ENCODE measurements at places on chromosomes 2 and 18.

DNA sequence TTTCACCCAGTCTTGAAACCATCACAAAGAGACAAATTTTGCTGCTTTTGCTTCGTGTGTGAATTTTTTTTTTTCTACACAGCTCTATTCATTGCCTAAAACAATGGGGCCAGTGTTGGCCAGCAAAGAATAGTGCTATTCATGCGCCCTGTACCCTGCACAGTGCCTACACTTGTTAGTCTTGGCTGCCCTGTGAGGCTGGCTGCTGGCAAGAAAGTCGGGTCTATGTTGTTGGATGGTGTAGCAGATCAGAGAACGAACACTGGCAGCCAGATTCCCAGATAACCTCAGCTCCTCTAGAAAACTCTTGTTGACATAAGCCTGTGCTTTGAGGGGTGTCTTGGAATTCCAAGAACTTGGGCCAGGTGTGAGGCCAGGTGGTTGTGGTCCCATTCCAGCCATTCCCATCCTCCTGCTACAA lies 455.7 kb upstream of the TCF4 start:
- no peaks in the 10 kb centered on the region for H3K27me3 ChIP-seq
- H3K27ac ChIP-seq: no peak overlapping the region
- H3K4me1 ChIP-seq: no peaks in the 10 kb centered on the region
- H3K4me3 ChIP-seq: no peak overlapping the region
- no peak for DNase-seq

DNA sequence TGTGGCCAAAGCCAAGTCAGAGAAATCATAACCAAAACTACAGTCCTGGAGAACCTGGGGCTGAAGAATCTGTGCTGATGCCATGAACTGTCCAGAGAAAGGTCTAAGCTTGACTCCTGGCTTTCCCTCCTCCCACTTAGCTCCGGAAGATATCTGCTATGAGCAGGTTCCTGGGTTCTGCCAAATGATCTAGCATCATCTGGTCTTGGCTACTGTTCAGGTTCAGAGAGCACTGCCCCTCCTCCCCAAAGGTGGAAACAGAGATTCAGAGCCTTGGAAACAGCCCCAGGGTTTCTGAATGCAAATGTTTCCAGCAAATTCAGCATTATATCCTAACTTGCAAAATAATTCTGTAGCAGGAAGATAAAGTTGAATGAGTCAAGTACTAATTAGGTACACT lies 219.2 kb upstream of the SP5 start:
- no peaks in the 10 kb centered on the region for H3K36me3 ChIP-seq
- no peak overlapping the region for H3K4me3 ChIP-seq
- no peak for DNase-seq
- no peaks in the 10 kb centered on the region for H3K27me3 ChIP-seq
- peaks cover 6% of the 10 kb centered on the region for H3K4me1 ChIP-seq

DNA sequence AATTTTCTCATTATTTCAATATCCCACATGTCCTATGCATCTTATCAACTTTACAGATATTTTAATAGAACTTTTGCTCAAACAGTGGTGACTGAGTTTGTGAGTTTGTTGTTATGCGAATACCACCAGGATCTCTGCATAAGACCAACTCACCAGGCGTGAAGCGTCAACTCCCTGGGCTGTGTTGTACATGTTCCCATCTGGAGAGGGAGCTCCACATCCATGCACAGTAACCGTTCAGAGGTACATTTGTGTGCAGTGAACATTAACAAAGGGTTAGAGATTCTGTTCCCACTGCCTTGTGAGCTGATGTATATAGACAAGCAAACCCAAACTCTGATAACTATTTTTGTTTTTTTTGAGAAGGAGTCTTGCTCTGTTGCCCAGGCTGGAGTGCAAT lies 188.7 kb downstream of the MYT1L start:
- H3K27me3 ChIP-seq: no peaks in the 10 kb centered on the region
- no peak overlapping the region for H3K4me3 ChIP-seq
- no peaks in the 10 kb centered on the region for H3K4me1 ChIP-seq
- no peak for DNase-seq
- H3K36me3 ChIP-seq: no peaks in the 10 kb centered on the region

GRCh38 chr2:152062125-152063091 lies 36.4 kb downstream of the CACNB4 start:
- H3K36me3 ChIP-seq: no peaks in the 10 kb centered on the region
- H3K4me1 ChIP-seq: no peaks in the 10 kb centered on the region
- no peak for DNase-seq
- no peak overlapping the region for H3K4me3 ChIP-seq

- H3K27ac ChIP-seq: no peak overlapping the region
- no peaks in the 10 kb centered on the region for H3K27me3 ChIP-seq
- no peaks in the 10 kb centered on the region for H3K36me3 ChIP-seq
- no peak overlapping the region for H3K4me3 ChIP-seq
- no peak for DNase-seq
- no peaks in the 10 kb centered on the region for H3K4me1 ChIP-seq
These were observed 510.1 kb downstream of the TDRD15 start for GRCh38 chr2:21633911-21634310.

- H3K36me3 ChIP-seq: no peaks in the 10 kb centered on the region
- no peak for DNase-seq
- no peaks in the 10 kb centered on the region for H3K4me1 ChIP-seq
- H3K4me3 ChIP-seq: no peak overlapping the region
- no peaks in the 10 kb centered on the region for H3K27me3 ChIP-seq
- H3K27ac ChIP-seq: no peak overlapping the region
These were observed 35.6 kb upstream of the NDUFV2 start for GRCh38 chr18:9066817-9067306.

DNA sequence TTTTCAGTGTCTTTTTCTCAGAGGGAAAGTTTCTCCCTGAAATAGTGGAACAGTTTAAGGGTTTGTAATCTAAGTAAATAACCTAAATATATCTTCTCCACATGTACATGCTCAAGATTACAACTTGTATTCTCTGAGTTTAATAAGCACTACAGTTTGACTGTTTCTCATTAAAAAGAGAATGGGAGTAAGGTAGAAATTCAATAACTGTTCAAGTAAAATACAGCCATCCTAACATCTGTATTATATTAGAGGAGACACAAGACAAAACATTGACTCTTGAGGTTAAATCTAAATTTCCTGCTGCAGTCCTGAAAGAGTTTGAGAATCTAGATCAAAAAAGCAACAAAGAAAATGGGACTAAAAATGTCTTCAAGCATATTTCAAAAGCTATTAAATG lies 73.0 kb upstream of the ZNF397 start:
- H3K4me3 ChIP-seq: no peak overlapping the region
- H3K36me3 ChIP-seq: no peaks in the 10 kb centered on the region
- peak overlapping the region; percentile 69 for H3K27ac ChIP-seq
- peaks cover 6% of the 10 kb centered on the region for H3K4me1 ChIP-seq

DNA sequence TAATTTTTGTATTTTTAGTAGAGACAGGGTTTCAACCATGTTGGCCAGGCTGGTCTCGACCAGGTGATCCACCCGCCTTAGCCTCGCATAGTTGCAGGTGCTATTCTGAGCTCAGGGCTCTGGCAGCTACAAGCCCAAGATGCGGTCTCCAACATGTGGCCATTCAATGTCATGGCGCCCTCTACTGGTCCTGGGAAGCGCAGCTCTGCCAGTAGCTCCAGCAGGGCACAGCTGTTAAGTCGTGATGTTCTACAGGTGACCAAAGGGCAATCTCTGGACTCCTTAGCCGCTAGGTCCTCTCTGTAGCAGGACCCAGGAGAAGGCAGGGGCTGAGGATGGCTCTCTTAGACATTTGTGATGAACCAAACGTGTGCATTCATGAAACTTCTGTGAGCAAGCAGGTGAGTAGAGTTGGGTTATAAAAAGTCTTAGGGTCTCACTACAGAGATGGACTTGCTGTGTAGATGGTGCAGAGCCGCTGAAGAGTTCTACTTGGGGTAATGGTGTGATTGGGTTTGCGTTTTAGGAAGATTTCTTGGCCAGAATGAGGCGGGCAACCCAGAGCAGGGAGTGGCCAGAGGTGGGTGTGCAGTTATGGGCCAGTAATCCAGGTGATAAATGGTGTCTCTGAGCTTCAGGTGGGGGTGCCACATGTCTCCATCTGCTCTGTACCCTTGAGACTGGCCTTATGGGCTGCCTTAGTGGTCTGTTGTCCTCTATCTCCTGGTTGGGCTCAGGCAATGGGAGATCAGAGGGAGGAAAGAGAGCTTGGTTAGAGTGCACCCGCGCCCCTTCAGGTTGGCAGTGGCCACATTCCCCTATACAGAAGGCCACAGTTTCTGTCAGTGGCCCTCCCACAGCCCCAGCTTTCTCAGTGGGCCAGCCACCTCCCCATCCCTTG lies 31.0 kb downstream of the IL37 start:
- no peak overlapping the region for H3K27ac ChIP-seq
- no peak overlapping the region for H3K4me3 ChIP-seq
- DNase-seq: peak; percentile 92

DNA sequence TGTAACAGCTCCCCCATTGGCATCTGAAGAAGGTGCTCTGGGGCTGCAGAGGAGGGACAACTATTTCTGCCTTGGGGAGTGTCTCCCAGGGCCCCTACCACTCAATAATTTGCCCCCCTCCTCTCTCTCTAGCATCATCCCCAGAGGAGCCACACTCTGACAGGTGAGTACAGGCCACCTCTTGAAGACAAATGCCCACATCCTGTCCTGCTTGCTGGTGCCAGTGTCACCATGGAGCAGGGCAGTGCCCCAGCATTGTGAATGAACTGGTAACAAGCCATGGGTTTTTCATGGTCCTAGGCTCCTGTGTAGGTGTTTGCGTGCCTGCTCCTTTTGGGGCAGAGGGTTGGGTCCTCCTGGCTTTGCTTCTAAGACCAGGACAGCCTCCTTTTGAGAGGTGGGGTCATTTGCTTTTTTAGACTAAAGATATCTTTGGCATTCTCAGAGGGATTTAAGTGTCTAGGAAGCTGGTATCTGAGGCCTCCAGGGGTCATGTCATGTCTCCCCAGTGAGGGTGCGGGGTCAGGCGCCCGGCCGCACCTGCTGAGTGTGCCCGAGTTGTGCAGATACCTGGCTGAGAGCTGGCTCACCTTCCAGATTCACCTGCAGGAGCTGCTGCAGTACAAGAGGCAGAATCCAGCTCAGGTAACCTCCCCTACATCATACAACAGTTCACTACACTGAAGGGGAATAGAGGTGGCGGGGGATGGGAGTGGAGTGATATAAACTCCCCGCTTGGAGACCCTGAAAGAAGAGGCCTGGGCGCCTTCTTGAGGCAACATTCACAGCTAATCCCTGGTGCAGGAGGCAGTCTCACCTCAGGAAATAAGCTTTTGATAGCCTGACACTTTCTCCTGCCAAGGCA lies 1.8 kb downstream of the RETREG2 start:
- H3K27ac ChIP-seq: no peak overlapping the region
- DNase-seq: no peak
- no peaks in the 10 kb centered on the region for H3K27me3 ChIP-seq
- H3K4me1 ChIP-seq: peaks cover 14% of the 10 kb centered on the region
- no peaks in the 10 kb centered on the region for H3K36me3 ChIP-seq
- H3K4me3 ChIP-seq: no peak overlapping the region

DNA sequence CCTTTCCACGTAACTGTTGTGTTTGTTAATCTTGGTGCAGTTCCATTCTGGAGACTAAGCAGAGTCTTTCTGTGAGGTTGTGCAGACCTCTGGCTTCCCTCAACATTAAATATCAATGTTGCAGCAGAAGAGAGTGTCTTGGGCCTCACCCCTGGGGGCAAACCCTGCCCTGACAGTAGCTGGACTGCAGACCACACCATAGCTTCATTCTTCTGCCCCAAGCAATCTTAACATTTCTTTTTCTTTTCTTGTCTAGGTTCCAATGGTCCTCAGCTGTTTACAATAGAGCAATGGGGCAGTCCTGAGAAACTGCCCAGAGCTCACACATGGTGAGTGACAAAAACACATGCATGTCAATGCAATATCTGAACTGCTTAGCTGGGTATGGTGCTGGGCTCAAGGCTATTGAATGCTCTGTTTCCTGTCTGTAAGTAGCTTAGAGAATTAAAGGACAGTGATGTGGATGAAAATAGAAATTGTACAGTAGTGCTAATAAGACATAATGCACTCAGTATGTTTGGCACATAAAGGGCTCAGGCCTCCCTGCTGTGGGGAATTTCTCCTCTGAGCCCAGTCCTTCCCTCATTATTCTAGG lies 237.6 kb downstream of the ALPK2 start:
- peak overlapping the region; percentile 49 for H3K27ac ChIP-seq
- H3K4me1 ChIP-seq: peaks cover 12% of the 10 kb centered on the region
- no peaks in the 10 kb centered on the region for H3K36me3 ChIP-seq

GRCh38 chr2:221572821-221573429 lies 821 bp upstream of the EPHA4 start:
- no peaks in the 10 kb centered on the region for H3K36me3 ChIP-seq
- peak overlapping the region; percentile 92 for H3K27ac ChIP-seq
- H3K27me3 ChIP-seq: peaks cover 16% of the 10 kb centered on the region
- peaks cover 14% of the 10 kb centered on the region for H3K4me1 ChIP-seq
- peak overlapping the region; percentile 68 for H3K4me3 ChIP-seq

DNA sequence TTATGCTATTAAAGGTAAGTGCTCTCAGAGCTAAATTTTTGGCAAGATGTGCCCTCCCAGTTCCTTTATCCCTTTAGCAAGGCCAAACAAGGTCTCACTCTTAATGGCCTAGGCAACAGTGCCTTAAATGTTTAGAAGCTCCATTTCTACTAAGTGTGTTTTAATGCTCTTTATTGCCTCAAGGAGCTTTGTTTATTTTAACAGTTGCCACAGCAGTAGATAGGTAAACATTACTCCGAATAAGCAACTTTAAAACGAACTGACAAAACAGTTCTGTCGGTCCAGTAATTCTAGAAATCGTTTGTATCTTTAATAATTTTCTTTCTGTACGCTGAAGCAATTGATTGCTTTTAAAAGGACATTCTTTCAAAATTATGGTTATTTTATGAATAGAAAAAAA lies 74.5 kb downstream of the PIEZO2 start:
- H3K27me3 ChIP-seq: no peaks in the 10 kb centered on the region
- no peak overlapping the region for H3K4me3 ChIP-seq
- H3K36me3 ChIP-seq: no peaks in the 10 kb centered on the region
- no peak overlapping the region for H3K27ac ChIP-seq

DNA sequence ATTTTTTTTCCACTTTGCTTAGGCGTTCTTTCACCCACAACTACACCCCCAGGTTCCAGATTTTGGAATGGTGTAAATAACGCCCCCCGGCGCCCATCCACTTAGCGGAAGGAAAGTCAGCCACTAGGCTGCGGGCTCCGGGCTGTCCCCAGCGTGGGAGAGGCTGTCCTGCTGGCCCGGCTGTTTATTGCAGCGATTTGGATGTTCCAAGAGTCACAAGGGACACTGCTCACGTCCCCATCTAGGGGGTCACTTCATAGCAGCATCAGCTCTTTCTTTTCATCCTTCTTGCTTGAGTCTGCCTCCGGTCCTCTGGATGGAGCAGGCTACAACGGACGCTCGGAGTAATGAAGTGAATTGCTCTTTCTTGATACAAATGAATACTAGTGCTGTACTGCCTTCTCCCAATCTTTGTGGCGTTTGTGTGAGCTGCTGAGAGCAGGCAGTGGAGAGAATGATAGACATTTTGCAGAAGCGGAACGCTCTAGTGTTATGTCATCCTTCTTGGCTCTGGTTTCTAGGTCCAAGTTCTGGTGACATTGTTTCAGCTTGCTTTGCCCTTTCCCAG lies 50.7 kb upstream of the PAIP2B start:
- H3K36me3 ChIP-seq: no peaks in the 10 kb centered on the region
- peaks cover 19% of the 10 kb centered on the region for H3K4me1 ChIP-seq
- H3K27ac ChIP-seq: no peak overlapping the region
- peak overlapping the region; percentile 52 for H3K4me3 ChIP-seq

All from hepatocyte (in vitro differentiated cells).